ENCODE measurements at places on chromosomes 3 and 15.

DNA sequence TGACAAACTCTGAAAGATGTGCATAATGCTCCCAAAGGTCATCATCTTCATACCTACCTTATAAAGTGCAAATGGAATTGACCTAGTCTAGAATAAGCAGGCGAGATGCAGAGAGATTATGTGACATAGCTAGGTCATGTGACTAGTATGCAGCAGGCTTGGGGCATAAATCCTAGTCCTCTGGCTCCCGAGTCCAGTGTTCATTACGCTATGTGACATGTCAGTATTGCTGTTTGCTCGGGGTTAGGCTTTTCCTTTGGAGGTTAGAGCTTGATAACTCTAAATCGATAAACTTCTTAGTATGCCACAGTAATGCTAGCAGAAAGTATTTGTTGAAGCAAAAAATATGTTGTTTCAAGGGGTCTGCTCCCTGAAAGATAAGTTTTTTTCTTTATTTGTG is 481.7 kb upstream of the TPRG1 start:
- DNase-seq: no peak

DNA sequence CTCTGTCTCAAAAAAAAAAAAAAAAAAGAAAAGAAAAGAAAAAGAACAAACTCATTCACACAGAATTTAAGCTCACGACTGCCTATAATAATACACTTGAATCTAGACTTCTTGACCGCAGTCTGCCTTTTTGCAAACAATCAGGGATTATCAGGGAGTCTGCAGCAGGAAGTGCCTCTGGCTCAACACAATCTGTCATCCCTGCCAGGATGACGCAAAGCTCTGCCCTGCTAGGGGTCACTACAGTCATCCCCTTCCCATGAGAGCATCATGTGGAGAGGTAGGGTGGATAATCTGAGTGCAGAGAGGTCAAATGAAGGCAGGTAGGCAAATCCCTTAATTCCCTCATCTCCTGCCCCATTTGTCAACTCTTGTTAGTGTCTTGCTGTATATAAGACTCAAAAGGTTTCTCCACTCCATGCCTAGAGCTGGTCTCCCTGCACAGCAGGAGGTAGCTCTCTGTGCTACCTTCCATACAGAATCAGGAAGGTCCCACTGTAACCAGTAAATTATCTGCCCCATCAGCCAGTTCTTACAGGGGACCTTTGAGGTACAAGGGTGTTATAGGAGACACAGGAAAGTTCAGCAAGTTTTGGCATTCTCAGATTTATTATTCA is 4.2 kb downstream of the UBAP1L start:
- DNase-seq: no peak

- no peak for DNase-seq
Observed at GRCh38 chr15:25733856-25734679, 129.1 kb downstream of the ATP10A start.

GRCh38 chr3:31911643-31912042 is 69.4 kb downstream of the OSBPL10 start:
- no peak for DNase-seq

DNA sequence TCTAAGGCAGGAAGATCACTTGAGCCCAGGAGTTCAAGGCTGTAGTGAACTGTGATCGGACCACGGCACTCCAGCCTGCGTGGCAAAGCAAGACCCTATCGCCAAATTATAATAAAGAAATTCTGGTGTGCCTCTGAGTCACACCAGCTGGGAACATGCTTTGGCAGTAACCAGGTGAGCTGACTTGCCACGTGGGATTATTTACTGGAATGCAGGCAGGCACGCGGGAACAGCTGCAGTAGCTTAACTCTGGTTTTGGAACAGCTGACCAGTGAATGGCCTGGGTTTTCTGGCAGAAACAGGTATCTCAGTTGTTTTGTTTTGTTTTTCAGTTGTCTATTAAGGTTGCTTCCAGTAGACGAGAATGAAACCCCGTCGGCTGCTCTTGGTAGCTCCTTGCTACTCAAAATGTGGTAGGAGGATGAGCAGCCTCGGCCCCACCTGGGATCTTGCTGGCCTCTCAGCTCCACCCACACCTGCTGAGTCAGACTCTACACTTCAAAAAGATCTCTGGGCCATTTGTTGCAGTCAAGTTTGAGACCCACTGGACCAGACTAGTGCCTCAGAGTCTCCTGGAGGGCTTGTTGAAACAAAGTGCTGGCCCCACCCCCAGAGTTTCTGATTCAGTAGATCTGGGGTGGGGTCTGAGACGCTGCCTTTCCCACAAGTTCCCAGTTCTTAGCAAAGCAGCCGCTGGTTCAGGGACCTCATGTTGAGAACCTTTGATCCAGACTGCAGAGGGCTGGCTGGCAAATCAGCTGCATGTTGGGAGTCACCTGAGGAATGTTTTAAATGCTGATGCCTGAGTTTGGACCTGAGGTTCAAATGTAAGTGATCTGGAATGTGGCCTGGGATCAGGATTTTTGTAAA is 26.6 kb downstream of the IDH2 start:
- no peak for DNase-seq
